Fibroblast of the aortic adventitia (primary cell): ENCODE measurements at places on chromosomes 5 and 9. TPM values are rescaled to one million over a fixed set of nuclear protein-coding genes. Genes with fewer than 3 reads are reported as not detected.

CDHR2 gene
- not detected in 2 replicates for total RNA-seq

HEMGN gene
- total RNA-seq = not detected in 2 replicates

DNA sequence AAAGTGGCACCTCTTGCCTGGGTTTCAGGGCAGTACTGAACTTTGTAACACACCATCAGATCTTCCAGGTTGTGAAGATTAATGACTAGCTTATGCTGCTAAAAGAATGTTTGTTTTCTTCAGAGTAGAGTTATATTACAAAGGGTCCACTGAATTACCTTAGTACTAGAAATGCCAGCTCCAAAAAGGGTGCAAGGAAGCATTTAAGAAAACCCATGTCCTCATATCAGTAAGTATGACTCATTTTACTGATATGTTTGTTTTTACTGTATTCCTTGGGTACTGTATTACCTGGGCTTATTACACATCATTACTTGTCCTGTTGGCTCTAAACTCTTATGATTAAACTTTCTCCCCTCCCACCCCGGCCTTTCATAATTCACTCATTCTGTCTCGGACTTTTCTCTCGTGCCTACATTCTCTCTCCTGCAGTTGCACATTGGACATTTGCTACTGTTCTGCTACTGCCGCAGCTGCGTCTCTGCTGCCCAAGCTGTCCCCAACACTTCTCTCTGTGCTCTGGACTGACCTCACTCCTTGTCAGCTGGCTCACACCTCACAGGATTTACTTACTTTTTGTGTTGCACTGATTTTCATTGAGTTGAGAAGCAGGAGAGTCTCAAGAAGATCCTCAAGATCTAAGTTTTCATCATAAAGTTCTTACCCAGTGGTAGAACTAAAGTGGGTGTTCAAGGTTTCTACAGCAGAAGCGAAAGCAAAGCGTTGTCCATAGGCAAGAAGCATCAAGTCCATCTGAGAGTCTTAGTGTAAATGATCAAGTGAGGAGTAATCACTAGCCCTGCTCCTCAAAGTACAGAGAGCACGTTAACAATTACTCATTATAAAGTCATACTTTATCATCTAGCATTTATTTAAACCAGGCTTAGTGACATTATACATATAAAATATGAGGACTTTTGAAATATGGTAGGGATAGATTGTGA lies 53.2 kb upstream of the C9orf72 start:
- DNase-seq = no peak

DNA sequence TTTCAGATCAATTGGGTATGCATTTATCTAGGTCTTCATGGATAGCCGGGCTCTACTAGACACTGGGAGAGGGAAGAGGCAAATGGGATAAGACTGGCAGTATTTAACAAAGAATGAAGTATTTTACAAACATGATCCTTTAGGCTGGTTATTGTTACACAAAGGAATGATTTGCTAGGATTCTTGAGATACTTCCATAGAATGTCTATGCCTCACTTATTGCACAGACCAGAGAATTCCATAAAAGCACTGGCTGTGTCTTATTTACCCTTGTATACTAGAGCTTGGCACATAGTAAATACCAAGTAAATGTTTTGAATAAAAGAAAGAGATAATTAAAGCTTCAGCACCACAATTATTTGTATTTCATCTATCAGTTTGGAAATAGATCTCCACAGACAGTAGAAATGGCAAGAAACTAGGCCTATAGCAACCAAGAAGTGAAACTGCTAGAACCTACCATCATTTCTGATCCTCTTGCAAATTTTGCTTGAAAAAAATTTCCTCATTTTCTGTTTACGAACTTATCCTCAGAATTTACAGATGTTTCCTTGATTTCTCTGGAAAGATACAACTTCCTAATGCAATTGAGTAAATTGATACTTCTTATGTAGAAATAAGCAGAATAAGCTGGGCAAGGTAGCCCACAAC lies 3.8 kb downstream of the PDCD1LG2 start:
- no peak for DNase-seq

- peak; percentile 41 for DNase-seq
Measured at GRCh38 chr9:94082956-94083355, 1.3 kb upstream of the PTPDC1 start.

DNA sequence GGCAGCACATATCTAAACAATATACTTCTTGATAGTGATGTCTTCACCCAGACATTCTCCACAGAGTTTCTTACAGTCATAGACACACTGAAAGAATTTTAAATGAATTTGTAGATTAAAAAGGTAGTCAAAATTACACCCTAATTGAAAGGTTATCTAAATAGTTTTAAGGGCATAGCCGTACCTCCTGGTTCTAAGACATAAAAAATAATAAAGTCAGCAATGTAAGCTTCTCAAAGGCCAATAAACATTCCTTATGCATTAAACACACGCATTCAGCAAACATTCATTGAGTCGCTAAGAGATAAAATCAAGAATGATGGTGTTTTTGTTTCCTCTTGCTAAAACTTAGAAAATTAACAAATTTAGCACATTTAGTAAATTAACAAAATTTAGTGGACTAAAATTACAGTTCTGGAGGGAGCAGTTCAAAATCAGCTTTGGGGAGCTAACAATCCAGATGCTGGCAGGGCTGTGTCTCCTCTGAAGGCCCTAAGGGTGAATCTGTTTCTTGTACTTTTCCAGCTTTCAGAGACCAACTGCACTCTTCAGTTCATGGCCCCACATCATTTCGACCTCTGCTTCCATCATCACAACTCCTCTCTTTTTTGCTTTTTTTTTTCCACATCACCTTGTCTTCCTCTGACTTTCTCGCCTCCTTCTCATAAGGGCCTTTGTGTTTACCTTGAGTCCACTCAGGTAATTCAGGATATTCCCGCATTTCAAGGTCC lies 516.5 kb downstream of the DNAH5 start:
- no peak for DNase-seq

ADGRV1 gene
- 0.18 and 0.25 TPM in 2 replicates for total RNA-seq

GRCh38 chr9:86486891-86487837 lies 133.0 kb upstream of the TUT7 start:
- DNase-seq = peak; percentile 90

CDKN2B gene
- 16.0 and 35.8 TPM in 2 replicates for total RNA-seq

DNA sequence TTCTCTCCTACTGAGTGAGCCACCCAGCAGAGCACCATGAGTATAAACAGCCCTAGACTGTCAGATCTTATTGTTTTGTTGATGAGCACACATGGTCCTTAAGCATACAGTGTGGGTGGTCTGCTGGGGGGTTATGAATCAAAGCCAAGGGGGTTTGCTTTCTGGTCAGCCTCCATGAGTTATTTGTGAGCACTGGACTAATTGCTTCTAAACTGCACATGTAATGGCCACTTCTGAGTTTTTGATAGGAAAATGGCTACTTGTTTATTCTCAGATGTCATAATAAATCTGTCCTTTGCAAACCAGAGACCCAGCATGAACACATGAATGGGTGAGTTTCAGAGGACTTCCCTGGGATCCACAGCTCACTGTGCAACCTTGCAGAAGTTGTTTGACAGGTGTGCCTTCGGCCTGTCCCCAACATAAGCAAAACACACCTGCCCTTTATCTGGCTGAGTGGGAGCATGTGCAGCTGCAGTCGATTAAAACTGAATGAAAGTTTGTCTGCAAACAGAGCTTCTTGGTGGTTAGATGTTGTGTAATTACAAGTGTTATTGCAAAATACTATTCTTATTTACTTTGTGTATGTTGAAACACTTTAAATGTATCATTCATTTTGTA lies 35.9 kb downstream of the MAMDC2 start:
- DNase-seq = peak; percentile 26

- DNase-seq = no peak
Measured at GRCh38 chr5:127863161-127863560, 160.0 kb downstream of the CCDC192 start.

DNA sequence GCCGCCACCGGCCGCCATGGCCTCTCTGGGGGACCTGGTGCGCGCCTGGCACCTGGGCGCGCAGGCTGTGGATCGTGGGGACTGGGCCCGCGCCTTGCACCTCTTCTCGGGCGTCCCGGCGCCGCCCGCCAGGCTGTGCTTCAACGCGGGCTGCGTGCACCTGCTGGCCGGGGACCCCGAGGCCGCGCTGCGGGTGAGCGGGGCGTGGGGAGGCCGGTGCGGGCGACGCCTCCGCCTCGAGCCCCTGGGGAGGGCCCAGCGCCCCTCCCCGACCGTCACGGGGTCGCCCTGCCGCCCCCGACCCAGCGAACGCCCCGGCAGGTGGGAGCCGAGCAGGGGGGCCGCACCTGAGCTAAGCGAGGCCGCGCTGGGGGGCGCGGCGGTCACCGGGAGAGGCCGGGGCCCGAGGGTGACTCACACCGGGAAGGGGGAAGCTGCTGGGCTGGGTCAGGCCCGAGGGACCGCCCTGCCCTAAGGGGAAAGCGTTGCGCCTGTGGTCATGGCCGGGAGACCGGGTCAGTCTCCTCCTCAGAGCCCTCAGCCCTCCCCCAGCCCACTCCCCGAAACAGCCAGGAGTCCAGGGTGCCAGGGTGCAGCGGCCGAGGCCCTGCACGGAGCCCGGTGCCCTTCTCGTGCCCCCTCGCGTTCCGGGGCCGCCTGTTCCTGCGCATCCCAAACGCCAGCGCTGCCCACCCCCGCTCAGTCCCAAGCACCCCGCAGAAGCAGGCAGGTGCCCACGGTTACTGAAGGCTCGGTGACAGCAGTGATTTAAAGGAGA lies 510 bp downstream of the NOXA1 start:
- no peak for DNase-seq

DNA sequence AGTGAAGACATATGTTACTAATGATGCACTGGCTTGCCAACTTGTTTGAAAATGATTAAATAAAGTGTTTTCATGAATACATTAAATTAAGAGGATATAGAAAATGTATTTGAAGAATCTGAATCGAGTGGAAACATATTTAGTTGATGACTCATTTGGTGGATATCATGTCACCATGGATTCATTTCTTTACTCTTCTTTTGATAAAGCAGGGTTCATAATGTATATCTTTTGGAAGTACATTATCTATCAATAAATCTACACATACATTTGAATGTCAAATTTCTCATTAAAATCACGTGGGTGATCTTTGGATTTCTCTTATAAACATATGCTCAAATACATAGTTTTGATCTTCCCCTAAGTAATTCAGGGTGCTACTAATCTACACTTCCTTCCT lies 1148.1 kb upstream of the ACO1 start:
- DNase-seq = no peak

DNA sequence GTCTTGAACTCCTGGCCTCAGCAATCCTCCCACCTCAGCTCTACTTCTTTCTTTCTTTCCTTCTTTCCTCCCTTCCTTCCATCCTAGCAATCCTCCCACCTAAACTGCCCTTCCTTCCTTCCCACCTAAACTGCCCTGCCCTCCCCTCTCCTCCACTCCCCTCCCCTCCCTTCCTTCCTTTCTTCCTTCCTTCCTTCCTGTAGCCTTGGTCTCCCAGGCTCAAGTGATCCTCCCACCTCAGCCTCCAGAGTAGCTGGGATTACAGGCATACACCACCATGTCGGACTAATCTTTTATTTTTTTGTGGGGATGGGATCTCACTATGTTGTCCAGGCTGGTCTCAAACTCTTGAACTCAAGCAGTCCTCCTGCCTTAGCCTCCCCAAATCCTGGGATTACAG lies 65.8 kb downstream of the NFIB start:
- no peak for DNase-seq

GRCh38 chr9:113993838-113994540 lies 84.1 kb downstream of the AMBP start:
- DNase-seq = peak; percentile 93

MSX2 gene
- under 0.01 and 0.82 TPM in 2 replicates for total RNA-seq

- DNase-seq = no peak
Measured at GRCh38 chr5:176768174-176768970, 42.0 kb upstream of the UNC5A start.

CNTLN gene
- 25.8 and 27.2 TPM in 2 replicates for total RNA-seq

DNA sequence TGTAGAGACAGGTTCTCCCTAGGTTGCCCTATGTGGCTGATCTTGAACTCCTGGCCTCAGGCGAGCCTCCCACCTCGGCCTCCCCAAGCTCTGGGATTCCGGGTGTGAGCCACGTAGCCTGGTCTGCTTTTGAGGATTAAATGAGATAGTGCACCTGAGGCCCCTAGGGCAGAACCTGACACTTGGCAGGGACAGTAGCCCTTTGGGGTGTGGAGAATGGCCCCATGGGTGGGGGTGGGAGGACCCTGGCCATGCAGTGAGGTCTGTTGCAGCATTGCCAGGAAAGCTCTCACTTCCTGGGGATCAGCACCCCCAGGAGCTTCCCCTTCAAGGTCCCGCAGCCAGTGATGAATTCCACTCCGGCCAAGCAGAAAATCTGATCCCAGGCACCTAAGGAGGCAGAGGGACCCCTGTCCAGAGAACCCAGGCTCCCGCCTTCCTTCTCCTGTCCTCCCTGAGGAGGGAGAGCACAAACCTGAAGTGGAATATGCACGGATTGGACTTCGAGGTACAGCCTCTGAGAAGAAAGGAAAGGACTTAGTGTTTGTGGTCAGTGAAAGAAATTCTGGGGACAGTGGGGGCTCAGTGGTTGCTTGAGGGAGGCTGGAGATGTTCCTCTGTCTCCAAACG lies 73.9 kb upstream of the UNC5A start:
- no peak for DNase-seq

DNA sequence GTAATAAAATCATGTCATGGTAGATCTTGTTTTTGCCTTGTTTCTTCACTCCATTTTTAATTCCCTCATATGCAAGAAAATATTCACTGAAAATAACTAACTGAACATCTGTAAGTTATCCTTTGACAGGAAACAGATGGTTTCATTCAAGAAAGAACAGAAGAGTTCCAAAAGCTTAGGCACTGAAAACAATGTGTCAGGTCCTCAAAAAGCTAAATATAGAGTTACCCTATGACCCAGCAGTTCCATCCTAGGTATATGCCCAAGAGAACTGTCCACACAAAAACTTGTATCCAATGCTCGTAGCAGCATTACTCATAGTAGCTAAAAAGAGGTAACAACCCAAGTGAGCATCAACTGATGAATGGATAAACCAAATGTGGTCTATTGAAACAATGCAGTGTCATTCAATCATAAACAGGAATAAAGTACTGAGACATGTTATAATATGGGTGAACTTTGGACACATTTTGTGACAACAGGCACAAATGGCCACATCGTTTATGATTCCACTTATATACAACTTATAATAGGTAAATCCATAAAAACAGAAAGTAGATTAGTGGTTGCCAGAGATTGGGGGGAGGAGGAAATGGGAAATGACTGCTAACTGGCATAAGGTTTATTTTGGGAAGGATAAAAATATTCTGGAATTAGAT lies 231.0 kb downstream of the FRMD3 start:
- DNase-seq = peak; percentile 71

- no peak for DNase-seq
Measured at GRCh38 chr5:55959208-55959607, 35.6 kb downstream of the IL6ST start.

DNA sequence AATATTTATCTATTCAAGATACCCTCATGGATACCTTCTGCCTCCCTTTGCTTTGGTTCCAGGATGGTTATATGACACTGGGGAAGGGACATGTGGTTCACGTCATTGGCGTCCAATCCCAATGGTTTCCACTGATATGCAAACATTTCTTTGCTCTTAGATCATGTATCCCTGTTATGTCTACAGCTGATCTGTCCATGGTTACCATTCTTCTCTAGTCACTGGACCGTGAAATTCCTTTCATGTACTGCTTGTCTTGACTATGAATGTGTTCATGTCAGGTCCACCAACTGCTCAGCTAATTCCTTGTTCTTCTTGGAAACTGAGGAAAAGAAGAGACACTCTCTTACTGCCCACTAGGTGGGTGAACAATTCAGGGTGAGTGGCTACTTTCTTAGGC lies 391.1 kb upstream of the ZNF608 start:
- DNase-seq = no peak
